H4 (cell line): ENCODE measurements at places on chromosomes 3 and 15.

GRCh38 chr3:145865399-145866018, 295.5 kb downstream of the PLOD2 start:
- DNase-seq, result no peak

GRCh38 chr15:78010067-78010466, 67.4 kb downstream of the TBC1D2B start:
- DNase-seq, result no peak

DNA sequence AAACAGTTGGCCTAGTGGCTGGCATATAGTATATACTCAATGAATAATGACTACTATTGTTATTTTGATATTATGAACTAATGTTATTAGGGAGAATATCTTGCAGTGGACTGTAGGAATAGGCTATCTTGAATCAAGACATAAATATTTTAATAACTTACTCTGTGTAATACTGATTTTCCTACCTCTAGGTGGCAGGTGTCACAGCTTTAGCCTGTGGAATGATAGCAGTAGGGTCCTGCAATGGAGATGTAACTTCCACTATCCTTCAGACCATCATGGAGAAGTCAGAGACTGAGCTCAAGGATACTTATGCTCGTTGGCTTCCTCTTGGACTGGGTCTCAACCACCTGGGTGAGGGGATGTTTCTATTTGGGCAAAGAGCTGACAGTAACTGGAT, 6.5 kb downstream of the PSMD2 start:
- DNase-seq, result no peak

GRCh38 chr15:64009798-64010261, 36.5 kb downstream of the DAPK2 start:
- DNase-seq, result peak; percentile 75

GRCh38 chr3:74617776-74618175, 3.3 kb upstream of the CNTN3 start:
- no peak for DNase-seq

DNA sequence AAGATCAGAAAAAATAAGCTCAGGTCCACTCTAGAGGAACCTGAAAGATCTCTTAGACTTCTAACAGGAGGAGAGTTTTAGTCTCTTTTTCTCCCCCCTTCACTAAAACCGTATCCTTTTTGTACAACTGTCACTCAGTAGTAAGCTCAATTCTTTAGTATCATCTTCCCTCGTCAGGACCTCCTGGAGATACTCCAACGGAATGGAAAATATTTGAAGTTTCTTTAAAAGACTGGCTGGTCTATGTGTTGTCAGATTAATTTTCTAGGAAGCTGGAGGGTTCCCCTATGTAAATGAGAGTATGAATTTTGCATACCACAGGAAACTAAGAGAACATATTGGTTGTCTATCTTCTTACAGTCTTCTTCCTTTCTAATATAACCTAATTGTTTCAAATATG, 747.7 kb upstream of the CBLB start:
- no peak for DNase-seq

- no peak for DNase-seq
Measured at GRCh38 chr3:54988838-54989630, 61.2 kb upstream of the LRTM1 start.

- DNase-seq, result peak; percentile 42
Measured at GRCh38 chr3:64344721-64345207, 119.5 kb upstream of the PRICKLE2 start.

- DNase-seq, result no peak
Measured at GRCh38 chr3:65005486-65005885, 317.7 kb upstream of the ADAMTS9 start.

DNA sequence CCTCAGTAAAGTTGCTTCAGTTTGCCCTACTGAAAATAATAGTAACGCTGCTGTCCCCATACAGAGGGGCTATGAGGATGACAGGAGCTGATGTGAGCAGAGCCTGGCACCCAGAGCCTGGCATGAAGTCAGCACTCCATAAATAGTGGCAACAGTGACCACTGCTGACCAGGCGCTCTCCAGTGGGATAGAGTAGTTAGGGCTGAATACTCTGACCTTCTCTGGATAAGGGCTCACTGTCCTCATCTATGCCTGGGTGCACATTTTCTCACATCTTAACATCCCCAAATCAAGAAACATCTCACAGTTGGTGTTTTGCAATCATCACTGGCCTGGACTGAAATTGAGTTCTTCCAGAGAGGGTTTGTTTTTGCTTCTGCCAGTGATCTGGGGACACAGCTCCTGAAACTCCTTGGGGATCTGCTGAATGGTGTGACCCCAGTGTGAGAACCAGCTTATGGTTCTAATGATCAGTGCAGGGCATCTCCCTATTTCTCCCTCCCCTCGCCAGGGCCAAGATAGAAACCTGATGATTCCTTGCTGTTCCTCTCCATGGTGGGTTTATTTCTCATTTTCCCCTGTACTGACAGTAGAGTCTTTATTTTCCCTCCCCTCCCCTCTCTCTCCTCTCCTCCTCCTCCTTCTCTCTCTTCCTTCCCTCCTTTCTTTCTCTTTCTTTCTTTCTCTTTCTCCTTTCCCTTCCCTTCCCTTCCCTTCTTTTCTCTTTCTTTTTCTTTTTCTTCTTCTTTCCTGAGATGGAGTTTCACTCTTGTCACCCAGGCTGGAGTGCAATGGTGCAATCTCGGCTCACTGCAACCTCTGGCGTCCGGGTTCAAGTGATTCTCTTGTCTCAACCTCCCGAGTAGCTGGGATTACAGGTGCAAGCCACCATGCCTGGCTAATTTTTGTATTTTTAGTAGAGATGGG, 3.5 kb upstream of the PCSK6 start:
- no peak for DNase-seq

- DNase-seq, result peak; percentile 82
Measured at GRCh38 chr3:11582191-11582968, 61.3 kb downstream of the VGLL4 start.

DNA sequence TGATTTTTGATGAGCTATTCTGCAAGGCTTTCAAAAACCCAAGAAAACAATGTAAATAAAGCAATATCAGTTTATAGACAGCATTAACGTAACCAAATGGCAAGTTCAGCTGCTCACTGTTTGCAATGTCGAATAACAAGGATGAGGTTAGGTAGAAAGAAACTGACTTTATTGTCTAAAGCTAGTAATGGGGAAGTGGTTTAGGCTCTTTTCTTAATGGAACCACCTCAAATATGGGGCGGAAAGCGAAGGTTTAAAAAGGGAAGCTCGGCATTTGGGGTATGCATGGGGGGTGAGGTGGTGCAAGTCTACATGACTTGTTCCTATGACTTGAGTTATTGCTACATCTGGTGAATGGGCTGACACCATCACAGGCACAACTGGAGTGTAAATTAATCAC, 1060.2 kb downstream of the NSUN3 start:
- DNase-seq, result no peak

- DNase-seq, result no peak
Measured at GRCh38 chr3:127902486-127902885, 12.5 kb upstream of the KBTBD12 start.

DNA sequence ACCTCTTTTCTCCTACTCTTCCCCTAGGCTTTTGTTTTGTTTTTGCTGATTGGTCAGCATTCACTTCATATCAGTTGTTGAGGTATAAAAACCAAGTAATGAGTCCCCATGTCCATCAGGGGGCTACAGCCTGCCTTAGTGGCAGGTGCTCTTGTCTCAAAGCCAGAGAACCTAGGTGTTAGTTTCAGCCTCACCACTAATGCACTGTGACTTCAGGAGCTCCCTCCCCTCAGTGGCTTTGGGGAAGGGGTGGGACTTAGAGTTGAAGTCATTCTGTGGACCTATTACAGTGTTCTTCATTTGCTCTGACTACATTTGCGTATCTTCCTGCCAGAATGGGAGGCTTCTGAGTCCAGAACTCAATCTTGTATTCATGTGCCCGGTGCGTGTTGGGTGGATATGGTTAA, 41.6 kb downstream of the NR2C2 start:
- no peak for DNase-seq

DNA sequence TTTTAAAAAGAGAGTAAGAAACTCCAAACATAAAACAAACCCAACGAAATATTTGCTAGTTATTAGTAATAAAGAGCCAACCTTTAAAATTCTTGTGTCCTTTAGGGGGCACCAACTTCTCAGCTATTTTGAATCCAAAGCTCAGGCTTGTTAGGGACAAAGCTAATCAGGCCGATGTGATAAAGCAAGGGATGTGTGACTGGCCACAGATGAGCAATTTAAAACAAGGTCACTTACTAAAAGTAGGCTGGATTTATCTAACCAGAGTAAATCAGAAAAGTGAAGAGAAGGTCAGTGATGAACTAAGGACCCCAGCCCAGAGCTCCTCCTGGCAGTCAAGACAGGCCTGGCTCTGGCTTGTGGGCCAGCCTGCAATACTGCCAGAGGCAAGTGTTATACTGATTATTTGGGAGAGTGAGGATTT, 108.5 kb downstream of the CYP19A1 start:
- DNase-seq, result peak; percentile 44

DNA sequence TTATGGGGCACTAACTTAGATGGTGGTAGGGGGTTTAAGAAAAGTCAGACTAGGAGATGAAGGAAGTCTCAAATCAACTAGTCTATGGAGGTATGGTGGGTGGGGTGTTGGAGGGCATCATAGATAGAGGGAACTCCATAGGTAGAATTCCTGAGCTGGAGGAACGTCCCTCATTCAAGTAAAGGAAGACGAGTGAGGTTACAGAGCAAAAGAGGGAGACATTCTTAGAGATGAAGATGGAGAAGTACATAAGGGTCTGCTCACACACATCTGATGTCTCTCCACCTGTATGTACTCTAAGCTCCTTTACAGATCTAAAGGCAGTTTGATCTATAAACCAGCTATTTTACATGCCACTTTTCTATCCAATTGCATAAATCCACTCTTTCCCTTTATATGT, 1.4 kb downstream of the PLSCR1 start:
- DNase-seq, result no peak

DNA sequence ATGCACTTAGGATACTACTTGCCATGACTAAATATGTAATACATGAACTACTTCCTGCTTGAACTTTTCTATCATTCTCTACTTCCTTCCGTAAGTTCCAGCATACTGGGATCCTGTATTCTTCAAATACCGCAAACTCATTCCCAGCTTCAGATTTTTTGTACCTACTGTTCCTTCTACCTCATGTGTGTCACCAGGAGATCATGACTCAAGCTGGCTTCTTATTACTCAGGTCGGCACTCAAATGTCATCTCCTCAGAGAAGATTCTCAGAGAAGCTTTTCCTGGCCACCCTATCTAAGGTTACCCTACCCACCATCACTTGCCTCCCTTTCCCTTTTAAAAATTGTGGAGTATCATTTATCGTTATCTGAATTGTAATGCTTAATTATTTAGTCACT, 66.7 kb downstream of the RFX7 start:
- no peak for DNase-seq

GRCh38 chr15:35746121-35746520, 200.2 kb upstream of the DPH6 start:
- peak; percentile 8 for DNase-seq

GRCh38 chr15:68479870-68480269, 47.9 kb upstream of the ITGA11 start:
- no peak for DNase-seq

GRCh38 chr15:66261056-66261455, 7.5 kb upstream of the MEGF11 start:
- no peak for DNase-seq

DNA sequence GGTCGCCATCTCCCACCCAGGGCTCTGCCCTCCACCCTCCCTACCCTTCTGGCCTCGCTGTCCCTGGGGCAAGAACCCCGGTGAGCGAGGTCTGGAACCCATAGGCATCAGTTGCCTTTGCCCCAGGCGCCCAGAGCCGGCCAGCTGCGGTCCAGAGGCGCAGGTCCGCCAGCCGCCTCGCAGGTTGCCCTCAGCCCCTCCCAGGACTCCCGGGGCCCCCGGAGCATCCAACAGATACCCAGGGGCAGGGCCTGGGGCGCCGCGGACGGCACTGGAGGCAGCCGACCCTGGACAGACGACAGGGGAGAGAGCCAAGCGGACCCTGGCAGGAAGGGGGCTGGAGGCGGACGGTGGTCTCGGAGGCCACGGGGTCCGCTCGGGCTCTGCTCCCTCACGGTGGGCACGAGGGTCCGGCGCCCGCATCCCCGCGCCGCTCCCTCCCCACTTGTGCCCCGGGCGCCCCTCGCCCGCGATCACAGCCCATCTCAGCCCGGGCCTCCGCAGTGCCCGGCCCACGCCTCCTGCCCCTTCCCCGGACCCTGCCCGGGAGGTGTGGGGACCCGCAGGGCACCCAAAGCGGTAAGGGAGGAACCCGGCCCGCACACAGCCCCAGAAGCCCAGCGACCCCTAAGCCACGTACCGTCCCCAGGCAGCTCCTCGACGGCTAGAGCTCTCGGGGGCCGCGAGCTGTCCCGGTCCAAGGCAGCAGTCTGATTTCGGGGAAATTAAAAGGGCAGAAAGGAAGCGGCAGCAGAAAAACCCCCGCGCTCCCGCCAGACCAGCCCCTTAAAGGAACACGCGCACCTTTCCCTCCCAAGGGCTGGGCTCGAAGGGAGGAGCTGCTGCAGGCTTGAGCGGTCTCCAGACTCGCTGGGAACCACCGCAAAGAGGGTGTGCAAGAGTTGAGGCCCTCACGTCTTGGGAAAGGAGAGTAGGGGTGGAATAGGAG, at the start of gene HAPLN3:
Gene HAPLN3, minus strand, starts transcription at position 726 of the 949 bp plus-strand sequence. CDS start 8,246 bp downstream, outside the sequence.
- no peak for DNase-seq

- DNase-seq, result no peak
Measured at GRCh38 chr15:42602501-42602900, 27.1 kb downstream of the STARD9 start.

DNA sequence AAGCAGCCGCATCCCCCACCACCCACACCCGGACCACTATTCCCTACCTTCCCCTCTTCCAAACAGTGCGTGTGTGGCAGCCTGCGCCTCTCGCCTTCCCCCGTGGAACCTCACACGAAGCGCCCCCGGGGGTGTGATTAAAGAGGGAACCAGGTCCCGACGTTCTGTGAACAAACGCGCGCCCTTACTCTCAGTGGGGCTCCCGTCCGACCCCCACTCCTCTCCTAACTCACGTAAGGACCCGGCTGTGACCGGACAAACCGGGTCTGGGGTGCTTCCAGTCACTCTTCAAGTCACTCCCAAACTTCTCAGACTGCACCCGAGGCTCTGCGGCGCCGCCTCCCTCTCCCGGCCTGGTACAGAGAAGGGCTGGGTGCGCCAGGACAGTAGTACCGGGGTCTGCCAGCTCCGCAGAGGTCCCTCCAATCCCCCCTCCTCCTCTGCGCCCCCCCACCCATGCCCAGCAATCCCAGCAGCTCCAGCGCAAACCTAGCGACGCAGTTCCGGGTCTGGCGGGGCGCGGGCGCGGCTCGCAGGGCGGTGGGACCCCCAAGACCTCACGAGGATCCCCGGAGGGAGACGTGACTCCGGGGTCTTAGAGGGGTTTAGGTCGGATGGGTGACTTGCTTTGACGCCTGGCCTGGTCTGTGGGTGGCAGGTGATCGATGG, 574 bp downstream of the DUOXA1 start:
- DNase-seq, result no peak
